CD8-positive, alpha-beta memory T cell (primary cell): ENCODE measurements at places on chromosomes 3 and 15. TPM values are rescaled to one million over a fixed set of nuclear protein-coding genes. Genes with fewer than 3 reads are reported as not detected.
A peak's percentile ranks its signal among the peaks of the same experiment; 100 is the strongest.

TM4SF1 gene
- total RNA-seq, result 0.18 TPM

STX19 gene
- total RNA-seq, result not detected

WDR49 gene
- 0.74 TPM for total RNA-seq

TMEM108 gene
- not detected for total RNA-seq

GOLGA6B gene
- total RNA-seq, result not detected

PLA2G4E gene
- total RNA-seq, result not detected

- DNase-seq, result no peak
Measured at GRCh38 chr3:114933407-114933806, 213.7 kb downstream of the ZBTB20 start.

DNA sequence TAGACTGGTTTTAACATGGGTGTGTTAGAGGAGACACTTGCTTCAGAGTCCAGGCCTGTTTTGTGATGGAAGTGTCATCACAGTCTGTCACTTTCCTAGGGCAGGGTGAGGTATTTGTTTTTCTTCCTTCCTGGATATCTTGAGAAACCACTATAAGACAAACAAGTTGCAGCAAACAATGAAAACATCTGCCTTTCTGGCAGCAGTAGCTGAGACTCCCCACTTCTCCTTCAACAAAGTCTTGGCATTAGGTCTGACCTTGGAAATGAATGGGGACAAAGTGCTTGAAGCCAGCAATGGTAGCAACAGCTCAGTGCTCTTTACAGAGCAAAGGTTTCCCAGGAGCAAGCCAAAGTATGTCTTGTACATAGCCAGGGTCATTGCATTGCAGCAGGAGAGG, 64.6 kb downstream of the CD200 start:
- no peak for DNase-seq

- DNase-seq, result no peak
Measured at GRCh38 chr3:160018959-160019358, 30.3 kb downstream of the IL12A start.

- no peak for DNase-seq
Measured at GRCh38 chr3:128598884-128599664, 51.5 kb downstream of the RPN1 start.

- DNase-seq, result no peak
Measured at GRCh38 chr3:113228498-113229286, 17.3 kb downstream of the BOC start.

DNA sequence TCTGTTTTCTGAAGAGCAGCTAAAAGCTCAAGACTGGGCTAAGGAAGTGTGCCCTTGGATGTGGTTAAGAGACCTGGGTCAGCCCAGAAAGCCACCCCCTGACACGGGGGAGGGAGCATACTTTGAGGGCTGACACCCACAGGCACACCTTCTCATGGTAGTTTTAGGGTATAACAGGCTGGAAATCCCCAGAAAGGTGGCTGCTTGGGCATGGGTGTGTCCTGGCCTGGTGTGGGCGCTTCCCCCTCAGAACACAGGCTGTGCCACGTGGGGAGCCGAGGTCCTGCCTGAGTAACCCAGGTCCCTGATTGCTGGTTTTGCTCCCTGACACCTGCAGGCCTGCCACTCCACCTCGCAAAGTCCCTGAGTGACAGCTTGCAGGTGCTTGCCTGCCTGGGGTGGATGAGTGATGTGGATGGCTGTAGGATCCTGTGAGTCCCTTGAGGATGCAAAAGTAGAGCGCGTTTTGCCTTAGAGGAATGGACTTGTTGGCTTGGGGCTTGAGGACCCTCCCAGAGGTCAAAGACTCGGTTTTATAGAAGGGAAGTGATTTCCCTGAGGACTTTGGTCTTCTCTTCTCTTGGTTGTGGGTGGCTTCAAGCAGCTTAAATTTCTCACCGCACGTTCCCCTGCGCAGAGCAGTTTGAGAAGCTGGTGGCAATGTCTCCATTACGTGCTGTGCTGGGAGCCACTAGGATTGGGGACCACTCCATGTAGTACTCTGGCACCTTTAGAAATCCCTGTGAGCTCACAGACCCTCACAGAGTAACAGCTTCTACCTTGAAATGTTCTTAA, 94.4 kb downstream of the DNASE1L3 start:
- peak; percentile 56 for DNase-seq

- DNase-seq, result no peak
Measured at GRCh38 chr3:139627759-139628158, 50.0 kb downstream of the NMNAT3 start.
